Left ventricle myocardium superior (tissue), 1 donor: ENCODE measurements at places on chromosomes 4 and X. TPM values are rescaled to one million over a fixed set of nuclear protein-coding genes. Genes with fewer than 3 reads are reported as not detected.

DNA sequence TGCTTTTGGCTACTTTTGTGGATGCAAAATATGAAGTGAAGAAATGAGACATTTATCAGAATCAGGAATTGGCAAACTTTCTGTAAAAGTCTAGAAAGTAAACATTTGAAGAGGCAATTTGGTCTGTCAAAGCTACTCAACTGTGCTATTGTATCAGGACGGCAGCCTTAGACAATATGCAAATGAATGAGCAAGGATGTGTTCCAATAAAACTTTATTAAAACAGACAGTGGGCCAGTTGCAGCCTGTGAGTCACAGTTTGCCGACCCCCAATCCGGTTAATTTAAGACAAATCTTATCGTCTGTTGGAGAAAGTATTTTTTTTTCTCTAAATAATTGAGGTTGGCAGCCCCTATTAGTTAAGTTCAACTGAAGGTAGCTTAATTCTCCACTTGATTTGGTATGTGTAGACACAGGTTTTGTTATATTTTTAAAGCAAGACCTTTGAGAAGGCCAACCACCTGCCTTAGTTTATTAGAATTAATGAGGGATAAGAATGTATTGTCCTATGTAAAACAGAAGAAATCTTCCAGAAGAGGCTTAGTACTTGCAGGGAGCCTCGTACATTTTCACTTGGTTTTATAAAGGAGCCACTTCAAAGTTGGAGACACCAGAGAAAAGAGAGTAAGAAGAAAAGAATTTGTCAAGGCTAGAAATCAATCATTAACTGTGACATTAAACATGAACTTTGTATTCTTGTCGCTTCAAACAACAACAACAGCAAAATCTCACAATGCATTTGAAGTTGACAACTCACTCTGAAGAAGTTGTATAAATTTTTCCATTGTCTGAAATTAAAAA, 81.6 kb upstream of the FAT1 start:
- no peak for DNase-seq

GRCh38 chr4:102174719-102175189, 170.5 kb downstream of the SLC39A8 start:
- DNase-seq: no peak

GRCh38 chr4:12612876-12613275, 871.3 kb downstream of the RAB28 start:
- DNase-seq: no peak

DNA sequence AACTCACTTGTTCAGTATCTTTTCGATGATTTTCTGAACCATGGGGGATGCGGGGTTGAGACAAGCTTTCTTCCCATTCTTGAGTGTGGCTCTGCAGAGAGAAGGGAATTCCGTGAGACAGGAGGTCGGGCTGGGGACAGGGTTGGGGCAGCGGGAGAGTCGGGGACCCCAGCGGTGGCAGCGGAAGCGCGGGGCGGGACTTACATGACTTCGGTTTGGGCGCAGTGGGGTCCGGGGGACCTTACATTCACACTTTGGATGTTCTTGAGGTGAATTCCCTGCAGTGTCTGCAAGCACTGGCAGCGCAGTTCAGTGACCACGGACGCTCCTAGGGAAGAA, 434 bp downstream of the CXCL3 start:
- no peak for DNase-seq

The CT45A1 gene
- total RNA-seq: not detected

The MBNL3 gene
- total RNA-seq: 31.4 TPM
